H1 (cell line): ENCODE measurements at places on chromosomes 1 and 21.

- no peaks in the 10 kb centered on the region for H3K27me3 ChIP-seq
- no peak overlapping the region for H3K4me3 ChIP-seq
- no peak for DNase-seq
- H3K4me1 ChIP-seq = peaks cover 19% of the 10 kb centered on the region
Observed at GRCh38 chr1:93593854-93594602, 87.6 kb downstream of the BCAR3 start.

- H3K4me1 ChIP-seq = peaks cover 2% of the 10 kb centered on the region
- DNase-seq = no peak
- H3K27ac ChIP-seq = no peak overlapping the region
- no peaks in the 10 kb centered on the region for H3K27me3 ChIP-seq
- H3K4me3 ChIP-seq = no peak overlapping the region
- no peaks in the 10 kb centered on the region for H3K36me3 ChIP-seq
Observed at GRCh38 chr1:231850786-231851185, 224.2 kb downstream of the DISC1 start.

GRCh38 chr1:207407655-207408260 lies 46.4 kb upstream of the CR2 start:
- DNase-seq = no peak
- H3K27ac ChIP-seq = no peak overlapping the region
- H3K4me3 ChIP-seq = no peak overlapping the region
- no peaks in the 10 kb centered on the region for H3K4me1 ChIP-seq

GRCh38 chr1:166695115-166695514 lies 144.2 kb upstream of the POGK start:
- H3K4me1 ChIP-seq = no peaks in the 10 kb centered on the region
- H3K36me3 ChIP-seq = no peaks in the 10 kb centered on the region
- H3K4me3 ChIP-seq = no peak overlapping the region
- DNase-seq = no peak
- no peaks in the 10 kb centered on the region for H3K27me3 ChIP-seq

- no peak for DNase-seq
- H3K27me3 ChIP-seq = no peaks in the 10 kb centered on the region
- no peaks in the 10 kb centered on the region for H3K4me1 ChIP-seq
- no peaks in the 10 kb centered on the region for H3K36me3 ChIP-seq
Observed at GRCh38 chr1:55670331-55671082, 455.3 kb upstream of the USP24 start.

DNA sequence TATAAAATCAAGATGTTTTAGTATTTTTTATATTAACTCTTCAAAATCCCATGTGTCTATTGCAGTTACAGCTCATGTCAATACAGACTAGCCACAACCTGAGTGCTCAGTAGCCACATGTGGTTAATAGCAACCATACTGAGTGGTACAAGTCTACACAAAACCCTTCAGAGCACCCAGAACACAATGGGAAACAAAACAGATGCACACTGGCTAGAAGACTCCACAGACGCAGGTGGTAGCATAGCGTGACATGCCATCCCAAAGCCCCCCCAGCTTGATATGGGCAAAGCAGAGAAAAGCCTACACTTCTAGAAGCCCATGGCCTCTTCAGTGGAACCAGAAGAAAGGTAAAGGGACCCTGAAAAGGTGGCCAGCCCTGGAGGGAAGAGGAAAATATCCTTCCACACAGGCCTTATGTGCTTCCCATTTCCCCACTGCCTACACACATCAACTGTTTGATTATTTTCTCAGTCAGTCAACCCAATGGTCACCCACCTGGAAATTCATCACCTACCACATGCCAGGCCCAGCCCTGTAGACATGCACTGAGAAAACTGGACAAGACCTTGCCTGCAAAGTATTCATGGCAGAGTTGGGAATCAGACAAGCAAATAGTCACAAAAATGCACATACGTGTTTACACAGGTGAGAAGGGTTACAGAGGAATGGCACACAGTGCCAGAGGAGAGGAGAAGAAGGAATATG lies 175.0 kb downstream of the VAV3 start:
- H3K27ac ChIP-seq = no peak overlapping the region
- no peak for DNase-seq
- H3K4me1 ChIP-seq = peaks cover 4% of the 10 kb centered on the region

- no peaks in the 10 kb centered on the region for H3K36me3 ChIP-seq
- H3K27ac ChIP-seq = no peak overlapping the region
- H3K27me3 ChIP-seq = no peaks in the 10 kb centered on the region
- H3K4me3 ChIP-seq = no peak overlapping the region
- DNase-seq = no peak
Observed at GRCh38 chr1:11421443-11421842, 57.5 kb upstream of the DISP3 start.
